ENCODE measurements at places on chromosomes 7 and 10.

DNA sequence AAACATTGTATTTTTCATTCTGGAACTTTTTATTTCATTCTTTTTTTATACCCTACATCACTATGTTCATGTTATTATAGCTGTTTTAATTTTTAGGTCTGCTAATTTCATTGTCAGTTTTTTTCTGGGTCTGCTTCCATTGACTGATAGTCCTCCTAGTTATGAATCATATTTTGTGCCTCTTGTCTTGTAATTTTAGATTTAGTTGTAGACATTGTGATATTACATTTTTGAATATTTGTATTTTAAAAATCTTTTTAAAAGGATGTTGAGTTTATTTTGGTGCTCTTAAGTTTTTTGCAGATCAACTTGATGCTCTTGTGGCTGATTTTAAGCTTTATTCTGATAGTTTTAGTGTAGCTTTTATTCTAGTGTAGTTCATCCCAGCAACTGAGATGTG is 57.6 kb downstream of the BTRC start:
- no peak for DNase-seq

GRCh38 chr10:13099666-13100348 is at the start of gene OPTN:
Gene OPTN, plus strand, starts transcription at chr10:13100163. Its CDS starts 8,960 bp downstream, at chr10:13109123.
- DNase-seq, result peak; percentile 82

DNA sequence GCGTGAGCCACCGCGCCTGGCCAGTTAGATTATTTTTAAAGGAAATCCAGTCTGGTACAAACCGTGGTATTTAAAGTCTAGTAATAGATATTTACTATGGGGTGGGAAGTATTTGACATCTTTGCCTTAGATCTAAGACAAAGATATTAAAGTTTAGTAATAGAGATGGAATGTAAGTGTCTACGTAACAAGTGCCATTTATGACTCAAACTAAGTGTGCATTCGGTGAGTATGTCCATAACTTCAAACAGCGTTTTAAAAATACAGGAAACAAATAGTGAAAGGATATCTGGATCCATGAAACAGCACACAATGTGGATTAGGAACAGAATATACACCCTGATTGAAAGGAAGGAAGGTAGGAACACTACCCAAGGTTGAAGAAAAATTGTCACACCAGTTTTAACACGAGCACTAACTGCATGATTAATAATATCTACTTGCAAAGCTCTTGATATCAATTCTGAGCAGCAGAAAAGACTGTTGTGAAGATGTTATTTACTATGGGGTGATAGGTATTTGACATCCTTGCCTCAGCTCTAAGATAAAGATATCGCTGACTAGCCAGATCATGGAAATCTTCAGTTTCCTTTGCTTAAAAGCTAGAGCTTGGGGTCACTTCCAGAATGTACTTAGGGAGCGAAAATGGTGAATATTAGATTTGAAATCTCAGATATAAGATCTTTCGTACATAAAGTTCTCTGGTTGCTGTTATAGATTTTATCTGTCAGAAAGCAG is 48.7 kb downstream of the EPC1 start:
- no peak for DNase-seq

DNA sequence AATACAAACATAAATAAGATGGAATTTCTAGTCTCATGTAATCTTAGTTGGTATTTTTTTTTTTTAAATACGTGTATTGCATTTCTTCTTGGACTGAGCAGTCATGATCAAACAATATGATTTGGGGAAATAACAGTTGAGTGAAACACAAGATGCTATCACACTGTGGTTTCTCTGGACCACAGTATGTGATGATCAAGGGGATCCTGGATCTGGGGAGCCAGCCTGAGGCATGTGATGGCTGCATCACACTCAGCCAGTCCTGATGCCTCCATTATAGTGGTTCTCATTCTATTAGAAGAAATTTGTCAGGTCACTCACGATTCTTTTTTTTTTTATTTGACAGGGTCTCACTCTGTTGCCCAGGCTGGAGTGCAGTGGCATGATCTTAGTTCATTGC is 495.9 kb upstream of the POT1 start:
- DNase-seq, result no peak

- DNase-seq, result no peak
These were observed 37.7 kb downstream of the LRMDA start for GRCh38 chr10:75469006-75469616.

GRCh38 chr10:1737222-1738061 is at the start of gene ADARB2:
Gene ADARB2, minus strand, starts transcription at chr10:1737525.
- DNase-seq, result peak; percentile 83

- no peak for DNase-seq
These were observed 16.4 kb downstream of the SRRM3 start for GRCh38 chr7:76217942-76218566.

All from nephron progenitor cell (in vitro differentiated cells).